ENCODE measurements at places on chromosomes 2 and 18.

GRCh38 chr2:184769023-184769422, 170.7 kb downstream of the ZNF804A start:
- DNase-seq = no peak

DNA sequence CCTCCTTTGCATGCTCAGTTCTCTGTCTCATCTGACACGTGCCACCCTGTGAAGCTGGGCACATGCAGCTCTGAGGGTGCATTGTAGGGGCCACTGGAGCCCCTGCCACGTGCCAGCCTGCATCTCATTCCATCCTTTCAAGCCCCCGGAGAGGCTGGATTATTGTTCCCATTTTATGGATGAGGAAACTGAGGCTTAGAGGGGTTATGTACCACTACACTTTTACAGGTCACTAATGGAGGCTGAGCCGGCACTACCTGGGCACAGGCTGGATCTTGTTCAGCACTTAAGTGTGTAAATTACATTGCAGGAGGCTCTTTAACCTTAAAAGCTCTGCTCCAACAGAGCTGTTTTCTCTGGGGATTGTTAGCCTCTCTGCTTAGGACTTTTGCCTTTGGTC, 47.5 kb downstream of the KCNIP3 start:
- DNase-seq = no peak

- no peak for DNase-seq
Measured at GRCh38 chr2:58633613-58634365, 392.7 kb upstream of the FANCL start.

DNA sequence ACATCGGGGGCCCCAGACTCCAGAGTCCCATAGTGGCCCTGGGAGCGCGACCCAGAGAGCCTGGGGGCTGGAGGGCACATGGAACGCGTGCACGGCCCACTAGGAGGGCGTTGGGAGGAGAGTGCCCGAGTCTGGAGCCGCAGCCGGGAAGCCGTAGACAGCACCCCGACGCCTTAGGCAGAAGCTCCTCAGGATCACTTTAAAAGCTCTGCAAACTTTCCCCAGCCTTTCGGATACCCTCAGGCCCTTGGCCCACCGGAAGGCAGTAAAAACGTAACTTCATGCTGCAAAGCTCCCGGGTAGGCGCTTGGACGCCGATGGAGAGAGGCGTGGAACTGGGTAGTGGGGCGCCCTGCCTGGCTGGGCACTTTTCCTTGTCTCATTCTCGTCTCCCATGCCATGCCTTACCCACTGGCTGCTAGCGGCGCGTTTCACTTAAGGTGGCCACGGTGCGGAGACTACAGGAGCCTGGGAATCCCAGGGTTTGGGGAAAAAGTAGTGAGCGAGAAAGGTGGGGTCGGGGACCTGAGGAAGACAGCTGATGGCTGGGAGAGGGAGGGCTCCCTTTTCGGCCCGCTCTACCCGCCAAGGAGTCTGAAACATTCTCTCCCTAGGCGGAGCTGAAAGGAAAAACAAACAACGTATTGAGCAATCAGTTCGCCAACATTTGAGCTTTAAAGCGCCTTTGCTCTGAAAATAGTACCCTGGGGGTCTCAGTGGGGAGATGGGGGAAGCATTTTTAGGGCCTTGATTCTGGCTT, 141.8 kb downstream of the MEIS1 start:
- DNase-seq = no peak

GRCh38 chr2:235523021-235523420, 29.2 kb downstream of the AGAP1 start:
- DNase-seq = no peak

DNA sequence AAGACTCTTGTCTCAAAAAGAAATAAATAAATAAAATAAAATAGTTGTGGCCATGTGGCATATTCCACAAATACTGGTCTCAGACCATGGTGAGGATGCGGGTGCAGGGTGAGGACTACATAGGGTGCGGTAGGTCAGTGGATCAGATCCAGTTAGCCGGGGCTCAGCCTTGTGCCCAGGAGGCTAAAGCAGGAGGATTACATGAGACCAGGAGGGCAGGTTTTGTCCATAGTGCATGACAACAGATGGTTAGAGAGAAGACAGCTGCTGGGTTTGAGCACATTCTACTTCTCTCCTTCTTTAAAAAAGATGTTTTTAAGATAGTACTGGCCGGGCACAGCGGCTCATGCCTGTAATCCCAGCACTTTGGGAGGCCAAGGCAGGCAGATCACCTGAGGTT, 12.8 kb upstream of the PSD4 start:
- no peak for DNase-seq

- DNase-seq = no peak
Measured at GRCh38 chr2:85269959-85270358, 57.8 kb downstream of the TGOLN2 start.

GRCh38 chr2:66508484-66509071, 73.7 kb downstream of the MEIS1 start:
- DNase-seq = no peak

GRCh38 chr2:208546860-208547650, 140.5 kb downstream of the PTH2R start:
- no peak for DNase-seq

- no peak for DNase-seq
Measured at GRCh38 chr2:151978709-151979108, 120.1 kb downstream of the CACNB4 start.

- DNase-seq = no peak
Measured at GRCh38 chr2:216235462-216235861, 126.3 kb downstream of the XRCC5 start.

DNA sequence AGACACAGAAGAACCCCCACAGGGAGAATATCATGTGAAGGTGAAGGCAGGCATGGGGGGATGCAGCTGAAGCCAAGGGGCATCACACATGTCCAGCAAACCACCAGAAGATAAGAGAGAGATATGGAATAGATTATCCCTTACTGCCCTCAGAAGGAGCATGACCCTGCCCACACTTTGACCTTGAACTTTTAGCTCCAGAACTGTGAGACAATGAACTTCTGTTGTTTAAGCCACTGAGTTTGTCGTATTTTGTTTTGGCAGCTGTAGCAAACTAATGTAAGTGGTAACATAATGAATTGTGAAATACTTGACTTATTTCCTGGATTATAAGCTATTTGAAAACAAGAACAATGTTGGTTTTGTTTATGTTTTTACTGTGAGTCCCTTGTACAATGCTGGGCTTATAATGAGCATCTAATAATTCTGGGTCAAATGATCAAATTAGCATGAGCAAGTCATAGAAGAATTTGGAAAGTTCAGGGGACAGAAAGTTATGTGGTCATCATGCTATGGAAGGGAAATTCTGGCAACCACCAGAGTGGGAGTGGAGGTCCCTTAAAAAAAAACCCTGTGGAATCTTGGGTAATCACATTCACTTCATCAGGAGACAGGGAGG, 541.0 kb upstream of the KLHL29 start:
- no peak for DNase-seq

DNA sequence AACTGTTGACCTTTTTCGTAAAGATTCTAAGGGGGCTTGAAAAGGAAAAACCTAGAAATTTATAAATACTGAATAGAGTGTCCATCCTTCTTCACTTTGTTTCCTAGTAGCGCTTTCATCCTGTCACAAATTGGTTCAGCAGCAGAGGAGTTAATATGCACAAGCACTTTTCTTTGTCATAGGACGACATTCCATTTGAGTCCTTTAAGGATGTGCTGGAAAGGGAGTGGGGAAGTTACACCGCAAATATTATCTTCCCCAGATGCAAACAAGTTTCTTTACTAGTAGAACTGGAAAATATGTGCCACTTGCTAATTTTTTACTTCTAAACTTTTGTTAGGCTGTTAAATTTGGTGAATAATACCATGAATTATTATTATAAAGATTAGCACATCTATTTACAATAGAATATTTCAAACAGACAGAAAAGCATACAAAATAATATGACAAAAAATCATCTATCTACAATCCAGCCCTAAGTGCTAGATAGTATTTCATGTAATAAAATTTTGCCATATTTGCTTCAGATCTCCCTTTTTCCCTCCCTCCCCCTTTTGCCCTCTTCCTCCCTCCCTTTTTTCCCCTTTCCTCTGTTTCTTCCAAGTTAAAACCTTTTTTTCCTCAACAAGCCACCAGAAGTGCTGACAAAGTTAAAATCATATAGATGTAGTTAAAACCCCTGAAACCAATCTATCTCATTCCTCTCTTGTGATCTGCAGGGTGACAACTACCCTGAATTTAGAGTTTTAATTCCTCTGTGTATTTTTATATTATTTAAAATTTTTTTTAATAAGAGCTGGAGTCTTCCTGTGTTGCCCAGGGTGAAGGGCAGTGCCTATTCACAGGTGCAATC, 50.5 kb upstream of the MAP4K3 start:
- DNase-seq = no peak

GRCh38 chr18:57589161-57589560, 2.7 kb upstream of the FECH start:
- no peak for DNase-seq

- DNase-seq = no peak
Measured at GRCh38 chr2:213079756-213080155, 71.7 kb downstream of the IKZF2 start.

GRCh38 chr2:43084699-43085091, 141.7 kb downstream of the ZFP36L2 start:
- no peak for DNase-seq

DNA sequence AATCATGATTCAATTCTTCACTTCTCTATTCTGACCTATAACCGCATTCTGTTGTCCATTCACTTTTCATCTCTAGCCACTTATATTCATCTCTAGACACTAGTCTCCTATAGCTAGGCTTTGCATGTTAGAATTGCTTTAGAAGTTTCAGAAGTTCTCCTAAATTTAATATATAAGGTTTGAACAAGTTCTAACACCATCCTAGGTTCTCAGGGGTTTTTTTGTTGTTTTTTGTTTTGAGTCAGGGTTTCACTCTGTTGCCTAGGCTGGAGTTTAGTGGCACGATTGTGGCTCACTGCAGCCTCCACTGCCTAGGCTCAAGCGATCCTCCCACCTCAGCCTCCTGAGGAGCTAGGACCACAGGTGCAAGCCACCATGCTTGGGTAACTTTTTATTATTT, 19.9 kb downstream of the WDSUB1 start:
- DNase-seq = no peak

GRCh38 chr2:208062113-208062512, 36.8 kb upstream of the PLEKHM3 start:
- DNase-seq = no peak

- no peak for DNase-seq
Measured at GRCh38 chr2:28544922-28545589, 49.2 kb downstream of the PLB1 start.

GRCh38 chr2:172888714-172889669, 153.3 kb downstream of the RAPGEF4 start:
- DNase-seq = no peak

- no peak for DNase-seq
Measured at GRCh38 chr2:144515696-144516410, 4.1 kb downstream of the ZEB2 start.

DNA sequence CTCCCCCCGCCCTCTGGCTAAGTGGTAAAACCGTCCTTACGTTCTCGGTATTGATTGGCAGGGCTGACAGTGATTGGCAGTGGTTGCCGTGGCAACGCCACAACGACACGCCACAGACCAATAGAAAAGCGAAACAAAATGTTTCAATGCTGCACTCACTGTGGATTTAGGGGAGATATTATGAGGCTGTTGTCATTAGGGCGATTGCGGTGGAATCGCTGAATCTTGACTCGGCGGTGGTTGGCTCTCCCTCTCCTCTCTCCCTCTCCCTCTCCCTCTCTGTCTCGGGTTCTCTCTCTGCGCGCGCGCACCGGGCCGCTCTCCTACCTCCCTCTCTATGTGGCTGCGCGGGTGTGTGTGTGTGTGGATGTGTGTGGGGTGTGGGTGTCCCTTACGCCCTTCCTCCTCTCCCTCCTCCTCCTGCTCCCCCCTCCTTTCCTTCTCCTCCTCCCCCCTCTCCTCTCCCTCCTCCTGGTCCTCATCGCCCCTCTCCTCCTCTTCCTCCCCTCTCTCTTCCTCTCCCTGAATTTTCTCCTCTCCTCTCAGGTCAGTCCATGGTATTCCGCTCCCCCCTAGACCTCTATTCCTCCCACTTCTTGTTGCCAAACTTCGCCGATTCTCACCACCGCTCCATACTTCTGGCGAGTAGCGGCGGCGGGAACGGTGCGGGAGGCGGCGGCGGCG, at the start of gene SIX3:
TSS of gene SIX3 (plus strand) at position 152 of the 684 bp plus-strand sequence. CDS start at position 555, 403 bp downstream.
- no peak for DNase-seq

- no peak for DNase-seq
Measured at GRCh38 chr2:225340923-225341322, 58.6 kb upstream of the NYAP2 start.

DNA sequence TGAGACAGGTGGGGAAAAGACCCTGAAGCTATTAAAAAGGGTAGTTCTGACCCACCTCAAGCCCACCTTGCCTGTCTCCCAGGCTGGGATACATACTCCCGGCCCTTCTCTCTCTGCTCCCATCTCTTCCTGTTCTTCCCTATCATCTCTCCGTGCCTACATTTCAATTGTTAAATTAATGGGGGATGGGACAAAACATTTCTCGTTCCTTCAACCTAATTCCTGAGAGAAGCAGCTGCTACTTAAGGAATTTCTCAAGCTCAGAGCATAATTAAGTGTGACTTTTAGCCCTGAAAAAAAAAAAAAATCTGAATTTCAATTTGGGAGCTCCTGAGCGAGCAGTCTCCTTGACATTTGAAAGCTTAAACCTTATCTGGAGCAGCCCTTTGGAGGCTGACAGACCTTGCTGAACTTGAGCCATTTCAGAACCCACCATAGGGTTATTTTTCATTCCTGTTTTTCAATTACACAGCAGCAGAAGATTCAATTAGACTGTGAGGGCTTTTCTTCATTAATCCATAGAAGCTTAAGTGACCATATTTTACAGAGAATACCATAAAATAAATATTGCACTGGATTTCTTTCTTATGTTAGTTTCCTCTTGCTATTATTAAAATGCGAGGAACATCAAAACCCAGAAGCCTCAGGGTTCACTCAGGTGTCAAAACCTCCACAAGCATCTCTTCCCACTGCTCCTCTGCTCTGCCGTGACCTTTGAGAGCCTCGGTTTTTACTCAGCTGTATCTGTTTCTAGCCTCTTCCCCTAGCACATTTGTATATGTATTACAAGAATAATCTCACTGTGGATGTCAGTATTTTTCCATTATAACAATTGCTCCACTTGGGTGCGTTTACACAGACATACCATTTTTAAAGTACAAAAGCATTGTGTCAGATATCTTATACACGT, 125.7 kb downstream of the B3GNT2 start:
- DNase-seq = no peak

GRCh38 chr2:193315428-193316091, 1120.8 kb upstream of the TMEFF2 start:
- DNase-seq = no peak

DNA sequence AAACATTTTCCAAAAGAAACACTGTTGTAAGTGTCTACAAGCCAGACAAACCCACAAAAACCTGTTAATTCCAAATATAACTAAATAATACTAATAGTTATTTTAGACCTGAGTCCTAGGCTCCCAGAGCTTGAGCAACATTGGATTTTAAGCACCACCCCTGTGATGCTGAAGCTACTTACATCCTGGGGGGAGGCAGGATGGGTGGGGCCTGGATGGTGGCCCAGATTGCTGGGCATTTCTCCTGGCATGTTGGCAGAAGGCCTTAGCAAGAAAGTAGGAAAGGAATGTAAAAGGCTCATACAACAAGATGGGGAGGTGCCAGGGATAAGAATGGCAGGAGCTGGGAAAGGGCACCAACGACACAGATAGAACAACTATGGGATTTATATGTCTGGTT, 50.7 kb upstream of the OTX1 start:
- peak; percentile 13 for DNase-seq

- DNase-seq = peak; percentile 64
Measured at GRCh38 chr2:131673400-131674173, 145.9 kb downstream of the CCDC74A start.

Measured in T1000 (cell line).